Dermis microvascular lymphatic vessel endothelial cell (primary cell): ENCODE measurements at places on chromosomes 3 and 15. TPM values are rescaled to one million over a fixed set of nuclear protein-coding genes. Genes with fewer than 3 reads are reported as not detected.

PCOLCE2 gene
- total RNA-seq = 0.13 TPM in 2 replicates

DNA sequence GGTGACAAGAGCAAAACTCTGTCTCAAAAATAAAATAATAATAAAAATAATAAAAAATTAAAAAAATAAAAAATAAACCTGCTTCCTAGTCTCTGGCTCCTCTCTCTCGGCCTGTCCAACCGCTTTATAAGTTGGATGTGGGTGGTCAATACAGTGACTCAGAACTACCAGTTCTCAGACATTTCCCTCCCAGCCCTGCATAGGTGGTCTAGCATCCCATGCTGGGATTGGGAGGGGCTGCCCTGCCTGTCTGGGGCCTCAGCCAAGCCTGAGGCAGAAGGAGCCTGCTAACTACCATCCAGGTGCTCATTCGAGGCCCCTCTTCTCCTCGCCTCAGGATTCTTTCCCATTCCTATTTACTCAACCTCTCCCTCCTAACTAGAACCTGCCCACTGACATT lies 33.3 kb upstream of the BLM start:
- DNase-seq = no peak

- no peak for DNase-seq
Measured at GRCh38 chr3:34361921-34362320, 563.5 kb downstream of the PDCD6IP start.

DNA sequence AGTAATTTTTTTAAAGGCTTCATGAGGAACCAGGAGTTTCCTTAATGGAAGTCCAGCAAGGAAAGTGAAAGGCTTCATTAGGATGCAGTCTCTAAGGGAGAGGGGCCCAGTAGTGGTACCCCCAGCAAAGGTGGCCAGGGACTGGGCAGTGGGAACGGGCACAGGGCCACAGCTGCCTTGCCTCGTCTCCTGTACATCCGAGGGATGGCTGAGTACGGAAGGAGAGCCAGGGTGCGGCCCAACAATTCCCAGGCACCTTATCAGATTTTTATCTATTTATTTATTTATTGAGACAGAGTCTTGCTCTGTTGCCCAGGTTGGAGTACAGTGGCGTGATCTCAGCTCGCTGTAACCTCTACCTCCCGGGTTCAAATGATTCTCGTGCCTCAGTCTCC lies 14.5 kb downstream of the SEMA3G start:
- no peak for DNase-seq

- no peak for DNase-seq
Measured at GRCh38 chr3:34248352-34248751, 449.9 kb downstream of the PDCD6IP start.

GRCh38 chr3:129036222-129037092 lies 24.1 kb upstream of the GP9 start:
- DNase-seq = no peak

GRCh38 chr15:73295630-73296286 lies 73.0 kb downstream of the HCN4 start:
- DNase-seq = no peak

- peak; percentile 78 for DNase-seq
Measured at GRCh38 chr3:195080571-195081151, 190.3 kb downstream of the XXYLT1 start.
